ENCODE measurements at places on chromosomes 5 and 9.

DNA sequence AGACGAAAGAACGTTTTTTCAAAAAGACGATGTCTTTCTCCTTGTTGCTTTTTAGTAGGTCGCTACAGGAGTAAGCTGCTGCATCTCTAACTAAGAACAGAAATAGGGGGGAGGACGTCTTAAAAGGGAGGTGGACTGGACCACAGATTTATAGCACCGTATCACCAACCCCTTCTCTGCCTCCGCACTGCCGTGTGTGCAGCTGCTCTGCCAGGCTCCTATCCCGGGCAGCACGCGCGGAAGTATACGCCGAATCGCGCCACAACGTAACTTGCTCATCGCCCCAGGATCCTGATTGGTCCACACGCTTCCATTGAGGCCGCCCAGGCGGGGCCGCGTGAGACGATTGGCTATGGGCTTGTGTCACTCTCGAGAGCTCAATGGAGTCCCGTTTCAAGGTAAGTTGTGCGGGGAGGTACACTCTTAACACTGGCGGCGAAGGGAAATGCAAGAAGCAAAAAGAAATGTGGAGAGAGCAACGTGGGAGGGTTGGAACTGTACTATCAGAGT, at the start of gene ELAVL2:
TSS of gene ELAVL2 (minus strand) at position 121 of the 510 bp plus-strand sequence. CDS start 64,006 bp downstream, outside the sequence.
- DNase-seq, result peak; percentile 70

- no peak for DNase-seq
These were observed 51.6 kb upstream of the PHYKPL start for GRCh38 chr5:178284093-178284675.

DNA sequence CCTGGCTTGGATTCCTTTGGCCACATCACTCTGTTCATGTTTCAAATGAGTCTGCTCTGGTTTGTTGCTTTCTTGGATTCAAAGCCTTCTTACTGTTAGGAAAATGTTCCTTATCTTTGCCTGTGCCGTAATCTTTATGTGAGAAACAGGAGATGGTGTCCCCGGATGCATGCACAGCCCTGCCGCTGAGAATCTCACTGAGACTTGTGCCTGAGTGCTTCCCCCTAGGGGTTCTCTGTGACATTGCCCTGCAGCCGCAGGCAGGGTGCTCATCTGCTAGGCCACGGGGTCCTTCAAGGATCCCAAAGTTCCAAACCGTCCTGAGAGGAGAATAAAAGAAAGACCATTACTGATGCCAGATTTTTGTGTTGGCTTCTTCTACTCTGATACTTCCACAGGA, 81.4 kb upstream of the ANKRD55 start:
- DNase-seq, result peak; percentile 14

DNA sequence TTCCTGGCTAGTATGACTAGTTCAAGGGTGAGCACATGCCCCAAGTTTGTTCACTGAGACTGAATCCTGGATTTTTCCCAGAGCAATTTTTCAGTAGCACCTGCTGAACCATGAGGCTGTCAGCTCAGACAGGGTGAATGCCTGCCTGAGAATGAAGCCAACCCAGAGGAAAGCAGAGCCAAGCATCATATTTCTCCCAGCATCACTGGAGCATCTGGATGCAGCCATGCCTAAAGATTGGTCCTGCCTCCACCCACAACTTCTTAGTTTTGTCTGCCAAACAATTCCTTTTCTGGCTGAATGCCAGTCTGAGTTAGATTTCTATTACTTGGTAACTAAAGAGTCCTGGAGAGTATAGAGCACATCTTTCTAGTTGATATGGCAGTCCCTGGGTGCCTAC, 343.6 kb downstream of the CSNK1G3 start:
- no peak for DNase-seq

DNA sequence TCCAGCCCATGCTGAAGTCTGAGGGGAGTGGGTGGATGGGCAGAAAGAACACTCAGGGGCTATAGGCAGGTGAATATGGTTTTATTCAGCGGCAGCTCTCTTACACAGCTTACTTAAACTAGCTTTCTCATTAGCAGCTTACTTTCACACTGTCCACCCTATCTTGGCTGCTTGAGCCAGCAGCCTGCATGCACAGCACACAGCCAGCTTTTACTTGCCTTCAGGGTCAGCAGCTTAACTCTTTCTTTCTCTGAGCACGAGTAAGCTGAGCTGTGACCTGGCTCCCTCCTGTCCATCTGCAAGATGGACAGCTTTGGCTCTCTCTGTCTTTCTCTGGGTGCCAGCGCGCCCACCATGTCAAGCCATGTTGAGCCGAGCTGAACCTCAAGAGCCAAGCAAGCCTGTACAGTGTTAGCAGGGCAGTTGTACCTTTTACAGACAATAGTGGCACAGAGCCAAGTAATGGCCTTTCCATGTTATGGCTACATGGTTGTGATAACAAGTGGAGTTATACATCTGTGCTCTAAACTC, 1054.9 kb downstream of the PTPRD start:
- DNase-seq, result no peak

DNA sequence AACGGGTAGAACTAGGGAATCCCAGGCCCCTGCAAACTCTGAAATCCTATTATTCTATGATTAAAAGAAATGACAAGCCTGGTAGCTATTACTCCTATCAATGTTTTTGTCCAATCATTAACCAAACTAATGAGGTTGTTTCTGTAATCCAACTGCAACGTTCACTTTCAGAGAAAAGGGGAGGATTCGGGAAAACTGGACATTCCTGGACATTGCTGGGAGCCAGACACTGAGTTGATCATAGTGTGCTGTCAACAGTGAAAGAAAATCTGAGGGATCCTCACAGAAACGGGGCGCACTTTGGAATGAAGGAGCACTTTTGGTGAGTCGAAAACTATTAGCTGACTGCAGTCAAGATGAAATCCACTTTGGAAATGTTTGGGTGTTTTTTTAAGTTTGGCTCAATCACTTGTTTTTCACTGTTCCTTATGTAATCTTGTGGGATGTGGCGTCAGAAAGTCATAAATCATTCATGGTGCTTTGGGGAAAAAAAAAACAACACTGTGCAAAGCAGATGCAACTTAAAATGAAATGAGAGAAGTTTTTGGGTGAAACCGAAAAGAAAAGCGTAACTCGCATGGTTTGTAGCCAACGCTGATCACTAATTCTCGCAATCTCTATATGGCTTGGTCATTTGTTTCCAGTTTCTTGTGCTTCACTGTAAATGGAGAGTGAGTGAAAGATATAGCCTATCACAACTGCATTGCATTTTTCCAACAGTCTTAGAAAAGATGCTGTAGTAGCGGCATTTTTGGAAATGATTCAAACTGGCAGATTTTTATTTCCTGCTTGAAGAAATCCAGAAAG, 51.2 kb upstream of the ADRA1B start:
- DNase-seq, result no peak

DNA sequence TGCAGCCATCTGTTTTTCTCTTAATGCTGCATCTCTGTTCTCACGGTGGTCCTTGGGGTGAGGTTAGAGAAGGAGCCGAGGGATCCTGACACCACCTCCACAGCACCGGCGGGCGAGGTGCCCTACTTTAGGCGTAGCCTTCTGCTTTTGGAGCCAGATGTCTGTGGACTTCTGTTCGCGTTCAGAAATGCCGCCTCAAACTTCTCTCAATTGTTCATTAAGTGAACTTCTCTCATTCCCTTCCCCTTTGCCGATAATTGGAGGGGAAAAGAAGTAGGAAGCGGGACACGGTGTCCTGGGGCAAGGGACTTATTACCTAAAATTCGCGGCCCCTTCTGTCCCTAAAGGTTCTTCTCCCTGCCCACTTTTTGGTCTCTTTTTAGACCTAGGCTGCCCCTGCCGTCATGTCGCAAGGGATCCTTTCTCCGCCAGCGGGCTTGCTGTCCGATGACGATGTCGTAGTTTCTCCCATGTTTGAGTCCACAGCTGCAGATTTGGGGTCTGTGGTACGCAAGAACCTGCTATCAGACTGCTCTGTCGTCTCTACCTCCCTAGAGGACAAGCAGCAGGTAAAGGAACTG, 455 bp downstream of the KIF20A start:
- DNase-seq, result peak; percentile 12

DNA sequence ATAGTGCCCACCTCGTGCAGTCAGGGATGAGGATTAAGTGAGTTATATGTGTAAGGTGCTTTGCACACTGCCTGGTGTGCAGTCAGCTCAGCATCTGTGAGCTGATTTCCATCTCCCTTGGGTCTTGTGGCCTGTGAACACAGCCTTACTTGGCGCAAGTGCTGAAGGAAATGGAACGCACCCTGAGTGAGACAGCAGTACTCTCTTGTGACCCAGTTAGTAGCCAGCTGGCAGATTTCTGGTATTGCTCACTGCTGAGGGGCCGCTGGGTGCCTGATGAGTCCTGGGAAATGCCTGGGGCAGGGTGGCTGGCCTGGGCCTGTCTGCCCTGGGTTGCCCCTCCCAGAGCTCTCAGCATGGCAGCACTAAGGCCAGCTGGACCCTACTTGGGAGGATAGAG, 90.9 kb upstream of the BOD1 start:
- no peak for DNase-seq

DNA sequence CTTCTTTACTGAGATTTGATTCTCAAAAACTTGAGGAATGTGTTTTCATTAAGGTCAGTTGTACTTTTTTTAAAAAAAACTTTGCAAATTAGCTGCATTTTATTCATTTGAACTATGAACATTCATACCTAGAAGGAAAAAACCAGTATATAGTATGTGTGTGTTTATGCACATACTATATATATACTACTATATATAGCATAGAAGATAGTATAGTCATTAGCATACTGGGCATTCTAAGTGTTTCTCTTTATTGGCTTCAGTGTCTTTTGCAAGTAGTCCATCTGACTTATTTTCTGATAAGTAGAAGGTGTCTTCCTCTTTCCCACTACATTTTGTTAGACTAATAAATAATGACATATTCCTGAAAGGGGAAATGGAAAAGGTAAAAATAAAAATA, 33.0 kb downstream of the ELOVL7 start:
- DNase-seq, result no peak

DNA sequence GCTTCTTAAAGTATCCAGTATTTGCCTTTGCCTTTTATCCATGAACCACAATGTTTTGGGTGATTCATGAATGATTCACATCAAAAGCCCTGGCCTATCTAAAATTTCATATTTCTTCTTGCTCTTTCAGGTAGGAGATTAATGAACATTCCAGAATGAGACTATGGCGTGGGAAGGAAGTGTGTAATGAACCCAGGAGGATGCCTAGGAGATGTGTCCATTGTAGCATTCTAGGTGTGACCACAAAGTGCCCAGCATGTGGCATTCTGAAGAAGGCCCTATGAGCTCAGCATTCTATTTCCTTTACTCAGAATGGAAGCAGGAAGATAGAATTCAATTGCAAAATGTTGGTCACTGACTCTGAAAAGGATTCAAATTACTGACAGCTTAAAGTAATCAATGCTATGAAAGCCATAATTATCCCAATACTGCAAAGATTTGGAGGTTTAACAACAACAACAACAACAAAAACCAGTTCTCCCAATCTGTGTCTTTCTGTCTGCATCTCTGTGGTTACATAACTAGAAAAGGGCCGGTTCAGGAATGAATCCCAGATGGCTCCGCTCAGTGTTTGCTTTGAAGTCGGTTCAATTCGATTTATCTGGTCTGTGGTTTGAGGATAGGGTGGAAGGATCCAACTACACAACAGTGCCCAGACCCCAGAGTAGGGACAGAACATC, 126.7 kb downstream of the FOXD1 start:
- peak; percentile 38 for DNase-seq

DNA sequence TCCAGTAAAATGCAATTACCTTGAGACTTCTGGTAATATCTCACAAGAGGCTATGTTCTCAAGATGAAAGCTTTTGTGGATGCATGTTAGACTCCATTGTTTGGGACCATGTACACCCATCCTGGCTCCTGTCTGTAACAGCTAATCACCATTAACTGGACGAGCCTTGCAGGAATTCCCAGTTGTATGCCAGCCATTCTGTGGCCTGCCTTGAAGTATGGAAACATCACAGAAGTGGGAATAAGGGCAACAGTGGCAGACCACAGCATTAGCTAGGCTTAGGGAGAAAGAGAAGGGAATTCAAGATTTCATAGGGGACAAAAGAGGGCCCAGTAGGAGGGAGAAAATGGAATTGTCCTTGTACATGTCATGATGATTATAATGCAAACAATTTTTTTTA, 79.0 kb downstream of the RORB start:
- DNase-seq, result no peak

DNA sequence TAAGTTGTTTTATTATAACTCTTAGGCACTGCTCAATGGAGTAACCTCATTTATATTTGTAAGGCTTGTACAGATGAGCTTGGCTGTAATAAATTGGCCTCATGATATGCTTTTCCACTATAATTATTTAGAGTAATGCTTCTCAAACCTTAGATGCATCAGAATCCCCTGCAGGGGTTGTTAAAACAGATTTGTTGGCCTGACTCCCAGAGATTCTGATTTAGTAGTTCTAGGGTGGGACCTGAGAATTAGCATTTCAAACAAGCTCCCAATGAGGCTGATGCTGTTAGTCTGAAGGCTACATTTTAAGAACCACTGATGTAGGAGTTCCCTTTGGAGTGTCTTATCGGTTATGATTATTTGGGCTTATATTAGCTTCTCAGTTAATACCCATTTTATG, 38.2 kb upstream of the ARSB start:
- DNase-seq, result peak; percentile 18

DNA sequence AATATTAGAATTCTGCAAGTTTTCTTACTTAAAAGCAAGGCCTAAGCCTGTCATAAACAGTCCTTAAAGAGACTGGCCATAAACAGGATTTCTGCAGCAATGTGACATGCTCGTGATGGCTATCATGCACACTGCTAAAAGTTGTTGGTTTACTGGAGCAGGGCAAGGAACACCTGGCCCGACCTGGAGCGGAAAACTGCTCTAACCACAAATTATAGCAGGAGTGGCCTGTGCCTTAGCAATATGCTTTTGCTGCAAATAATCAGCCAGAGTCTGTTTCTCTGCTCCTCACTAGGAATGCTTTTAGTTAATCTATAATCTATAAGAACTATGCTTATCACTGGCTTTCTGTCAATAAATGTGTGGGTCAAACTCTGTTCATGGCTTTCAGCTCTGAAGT, 322.9 kb upstream of the RPS23 start:
- DNase-seq, result no peak

DNA sequence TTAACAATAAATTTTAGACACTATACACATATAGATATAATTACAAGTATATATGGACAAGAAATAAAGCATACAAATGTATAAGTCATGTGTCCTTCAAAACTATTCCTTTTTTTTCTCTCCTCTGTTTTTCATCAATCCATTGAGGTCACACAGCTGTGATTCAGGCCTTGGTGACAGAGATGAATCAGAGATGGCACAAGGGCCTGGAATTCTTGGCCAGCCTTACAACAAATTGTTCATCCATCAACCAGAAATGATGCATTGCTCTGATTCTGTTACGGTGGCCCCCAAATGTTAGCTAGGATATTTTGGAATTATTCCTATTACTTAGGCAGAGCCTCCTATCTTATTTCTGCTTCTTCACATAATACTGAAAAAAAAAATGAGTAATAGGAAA, 108.7 kb upstream of the MPDZ start:
- no peak for DNase-seq

DNA sequence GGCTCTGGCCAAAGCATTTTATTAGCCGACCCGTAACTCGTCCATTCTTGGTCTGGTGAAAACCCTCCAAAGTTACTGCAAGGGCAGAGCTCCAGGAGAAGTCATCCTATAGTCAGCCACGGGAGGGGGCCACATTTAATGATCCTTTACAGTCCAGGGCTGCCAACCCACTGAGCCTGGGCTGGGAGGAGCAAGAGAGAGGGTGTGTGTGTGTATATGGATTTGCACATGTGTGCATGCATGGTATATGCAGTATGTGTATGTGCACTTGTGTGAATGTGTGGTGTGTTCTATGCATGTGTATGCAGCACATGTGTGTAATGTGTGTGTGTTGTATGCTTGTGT, 4.2 kb upstream of the RASGEF1C start:
- DNase-seq, result no peak
